Gastroesophageal sphincter (tissue), 4 donors: ENCODE measurements at places on chromosomes 4 and X. TPM values are rescaled to one million over a fixed set of nuclear protein-coding genes. Genes with fewer than 3 reads are reported as not detected.
A peak's percentile ranks its signal among the peaks of the same experiment; 100 is the strongest.

DNA sequence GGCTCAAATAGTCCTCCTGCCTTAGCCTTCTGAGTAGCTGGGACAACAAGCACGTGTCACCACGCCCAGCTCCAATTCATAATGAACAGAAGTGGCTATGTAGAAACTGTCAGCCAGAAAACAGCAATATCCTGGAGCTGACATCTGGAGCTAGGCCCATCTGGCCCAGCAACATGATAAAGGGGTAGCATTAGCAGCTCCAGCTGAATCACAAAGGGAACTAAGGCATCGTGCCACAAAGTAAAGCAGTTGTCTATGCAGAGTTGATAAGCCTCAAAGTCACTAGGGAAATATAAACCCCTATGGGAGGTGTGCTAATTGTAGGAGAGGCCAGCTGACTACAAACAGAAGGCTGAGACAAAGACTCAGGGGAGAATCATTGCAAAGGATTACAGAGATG lies 270.5 kb upstream of the GPC4 start:
- no peaks in the 10 kb centered on the region for H3K27me3 ChIP-seq
- H3K27ac ChIP-seq, result no peak overlapping the region
- no peaks in the 10 kb centered on the region for H3K36me3 ChIP-seq
- ATAC-seq, result no peak

Gene CDK16
- total RNA-seq, result 45.8 TPM

DNA sequence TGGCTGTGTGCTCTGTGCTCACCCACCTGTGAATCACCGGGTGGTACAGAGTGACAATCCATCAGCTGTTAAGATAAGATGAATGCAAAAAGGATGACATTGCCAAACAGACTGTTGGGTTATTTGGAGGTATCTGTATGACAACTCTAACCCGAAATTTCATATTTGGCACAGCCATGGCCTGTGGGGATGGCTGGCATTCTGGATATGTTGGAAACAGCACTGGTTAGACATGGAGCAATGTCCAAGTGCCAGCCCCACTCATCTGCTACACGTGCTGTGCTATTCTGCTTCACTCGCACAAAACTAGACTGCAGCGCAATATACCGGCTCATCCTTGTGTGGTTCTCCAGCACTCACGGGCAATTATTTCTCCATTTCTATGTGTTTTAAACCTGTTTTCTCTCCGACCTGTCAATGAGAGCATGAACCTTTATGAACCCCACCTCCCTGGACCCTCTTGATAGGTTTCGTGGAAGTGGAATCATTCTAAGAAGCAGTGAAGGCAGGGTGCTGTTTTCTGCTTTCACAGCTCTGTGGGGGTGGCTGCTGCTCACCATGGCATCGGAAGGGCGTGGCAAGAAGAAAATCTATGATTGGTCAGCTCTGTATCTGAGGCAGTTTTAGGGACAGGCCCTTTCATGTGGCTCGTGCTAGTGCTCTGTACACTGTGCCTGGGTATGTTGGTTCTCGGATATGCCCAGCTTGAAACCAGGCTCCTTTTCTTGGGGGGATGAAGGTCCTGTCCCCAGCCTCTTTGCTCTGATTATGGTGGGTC lies 94.9 kb downstream of the ENPP6 start:
- no peak overlapping the region for H3K27ac ChIP-seq
- H3K4me3 ChIP-seq, result no peak overlapping the region
- no peak for ATAC-seq

DNA sequence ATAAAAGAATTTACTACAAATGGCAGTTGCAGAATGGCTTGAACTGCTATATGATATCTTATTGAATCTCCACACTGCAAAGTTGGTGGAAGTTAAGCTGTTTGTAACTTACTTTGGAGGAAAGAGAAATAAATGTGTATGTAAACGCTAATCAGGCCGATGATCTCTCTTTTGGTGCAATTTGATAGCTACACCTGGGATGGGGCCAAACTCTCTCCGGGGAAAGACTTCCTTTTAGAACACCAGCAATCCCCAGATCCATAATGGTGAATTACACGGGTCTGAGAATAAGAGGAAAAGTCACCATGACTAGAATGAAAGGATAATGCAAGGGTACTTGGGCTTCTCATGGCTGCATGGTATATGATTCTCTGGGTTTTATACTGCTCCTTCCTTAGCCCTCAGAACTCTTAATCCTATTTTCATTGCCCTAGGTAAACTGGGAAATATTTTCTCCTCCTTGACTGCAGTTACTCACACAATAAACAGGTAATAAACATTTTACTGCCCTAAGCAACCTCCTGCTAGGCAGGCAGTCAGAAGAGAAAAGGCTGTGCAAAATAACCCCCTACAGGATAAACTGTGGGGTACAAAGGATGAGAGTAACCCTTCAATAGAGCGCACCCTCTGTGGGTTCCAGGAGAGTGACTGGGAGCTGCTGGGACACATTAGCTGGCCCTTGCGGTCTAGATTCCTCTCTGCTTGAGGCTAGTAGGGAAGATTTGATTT lies 109.3 kb downstream of the MGST2 start:
- no peak overlapping the region for H3K27ac ChIP-seq
- H3K36me3 ChIP-seq, result no peaks in the 10 kb centered on the region
- H3K4me1 ChIP-seq, result peaks cover 13% of the 10 kb centered on the region
- H3K27me3 ChIP-seq, result no peaks in the 10 kb centered on the region

GRCh38 chrX:23511793-23512192 lies 155.5 kb upstream of the PRDX4 start:
- no peaks in the 10 kb centered on the region for H3K36me3 ChIP-seq
- H3K4me1 ChIP-seq, result no peaks in the 10 kb centered on the region
- no peaks in the 10 kb centered on the region for H3K27me3 ChIP-seq

DNA sequence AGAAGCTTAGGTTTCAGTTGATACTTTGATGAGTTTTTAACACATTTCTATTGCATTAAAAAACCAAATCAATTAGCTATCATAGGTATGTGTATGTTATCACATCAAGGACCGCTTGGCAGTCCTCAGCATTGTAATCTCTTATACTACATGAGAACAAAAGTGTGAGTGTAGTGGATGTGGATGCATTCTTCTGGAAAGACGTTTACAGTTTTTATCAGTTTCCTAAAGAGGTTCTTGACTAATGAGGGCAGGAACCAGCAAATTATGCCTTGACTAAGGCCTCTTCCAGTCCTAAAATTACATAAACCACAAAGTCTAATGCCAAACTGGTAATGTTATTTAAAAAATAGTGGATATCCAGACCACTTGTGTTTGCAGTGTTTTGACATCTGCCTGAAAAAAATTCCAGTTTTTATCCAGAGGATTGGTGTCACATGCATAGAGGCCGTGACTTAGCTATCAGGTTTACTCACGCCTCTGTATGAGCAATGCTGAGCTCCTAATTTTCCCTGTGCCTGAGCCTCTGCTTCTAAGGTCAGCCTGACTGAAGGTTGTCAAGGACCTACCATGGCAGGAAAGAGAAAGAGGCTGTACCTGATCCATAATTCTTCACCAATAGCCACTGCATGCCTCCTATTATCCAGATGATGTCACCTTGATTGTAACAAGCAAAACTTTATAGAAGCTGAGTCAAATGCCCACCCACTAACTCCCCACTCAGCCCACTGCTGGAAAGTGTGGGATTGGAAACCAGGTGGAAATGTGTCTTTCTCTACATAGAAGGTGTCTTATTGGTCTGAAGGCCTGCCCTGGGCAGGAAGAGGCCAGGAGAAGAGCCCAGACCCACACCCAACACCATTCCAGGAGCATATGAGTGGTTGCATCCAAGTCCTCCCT lies 68.7 kb downstream of the ENPP6 start:
- ATAC-seq, result peak; percentile 65
- H3K4me3 ChIP-seq, result no peak overlapping the region
- H3K36me3 ChIP-seq, result no peaks in the 10 kb centered on the region
- no peak overlapping the region for H3K27ac ChIP-seq
- H3K4me1 ChIP-seq, result no peaks in the 10 kb centered on the region

DNA sequence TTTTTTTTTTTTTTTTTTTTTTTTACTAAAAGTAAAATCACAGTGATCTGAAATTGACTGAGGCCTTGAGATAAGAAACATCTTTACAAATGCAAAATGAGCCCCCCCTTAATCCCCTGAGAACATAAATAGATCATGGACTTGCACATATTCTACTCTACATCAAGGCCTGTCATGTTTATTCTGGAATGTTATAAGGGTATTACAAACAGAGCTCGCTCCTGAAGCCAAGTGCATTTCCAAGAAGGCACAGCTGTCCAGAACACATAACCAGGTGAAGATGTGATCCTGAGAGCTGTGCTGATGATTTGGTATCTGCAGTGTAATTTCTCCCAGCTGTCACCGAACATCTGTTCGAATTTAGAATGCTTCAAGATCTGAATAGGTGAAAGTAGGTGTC lies 384.5 kb downstream of the GPAT3 start:
- peaks cover 20% of the 10 kb centered on the region for H3K4me1 ChIP-seq
- no peak overlapping the region for H3K4me3 ChIP-seq
- H3K27me3 ChIP-seq, result no peaks in the 10 kb centered on the region
- no peak overlapping the region for H3K27ac ChIP-seq
- no peak for ATAC-seq

GRCh38 chr4:16124232-16124631 lies 40.4 kb upstream of the PROM1 start:
- no peaks in the 10 kb centered on the region for H3K27me3 ChIP-seq
- no peaks in the 10 kb centered on the region for H3K4me1 ChIP-seq
- H3K27ac ChIP-seq, result no peak overlapping the region
- H3K4me3 ChIP-seq, result no peak overlapping the region

Gene DGKK
- not detected for total RNA-seq

DNA sequence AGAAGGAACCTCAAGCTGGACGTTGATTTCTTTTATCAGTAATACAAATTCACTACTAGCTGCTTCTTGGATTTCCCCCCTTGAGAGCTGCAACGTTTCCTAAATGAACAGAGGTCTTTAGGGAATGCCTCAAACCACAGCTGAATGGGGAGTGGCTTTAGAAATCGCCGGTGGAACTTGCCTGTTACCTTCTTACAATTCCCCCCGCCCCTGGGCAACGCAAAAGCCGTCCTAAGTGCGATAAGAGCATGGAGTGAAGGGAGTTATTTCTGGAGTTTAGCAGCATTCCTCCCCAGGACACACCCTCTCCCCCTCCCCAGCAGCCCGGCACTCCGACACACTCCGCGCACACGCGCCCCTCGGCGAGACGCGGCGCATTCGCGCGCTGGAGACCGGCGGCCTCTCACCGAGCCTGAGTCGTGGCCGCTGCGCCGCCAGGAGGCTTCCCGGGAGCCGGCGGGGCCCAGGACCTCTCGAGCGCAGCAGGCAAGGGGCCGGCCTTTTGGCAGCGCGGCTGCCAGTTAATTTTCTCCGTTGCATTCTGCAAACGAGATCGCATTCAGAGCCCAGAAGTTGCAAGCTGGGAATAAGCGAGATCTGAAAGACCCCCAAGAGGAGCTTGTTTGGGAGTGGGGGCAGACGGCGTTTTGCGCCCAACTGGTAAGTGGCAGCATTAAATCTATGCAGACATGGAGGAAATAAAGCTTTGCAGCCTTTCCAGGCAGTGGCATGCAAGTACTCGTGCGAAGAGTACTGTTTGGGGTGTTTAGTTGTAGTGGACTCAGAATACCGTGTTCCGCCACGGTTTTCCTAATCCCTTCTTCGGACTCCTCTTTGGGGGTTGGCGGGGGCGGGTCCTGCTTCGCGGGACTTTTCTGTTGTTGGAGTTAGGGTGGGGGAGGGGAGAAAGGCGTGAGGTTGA lies 134.7 kb downstream of the PALLD start:
- ATAC-seq, result peak; percentile 87
- peaks cover 8% of the 10 kb centered on the region for H3K4me1 ChIP-seq
- peak overlapping the region; percentile 68 for H3K4me3 ChIP-seq
- peak overlapping the region; percentile 15 for H3K27ac ChIP-seq
- H3K36me3 ChIP-seq, result no peaks in the 10 kb centered on the region

DNA sequence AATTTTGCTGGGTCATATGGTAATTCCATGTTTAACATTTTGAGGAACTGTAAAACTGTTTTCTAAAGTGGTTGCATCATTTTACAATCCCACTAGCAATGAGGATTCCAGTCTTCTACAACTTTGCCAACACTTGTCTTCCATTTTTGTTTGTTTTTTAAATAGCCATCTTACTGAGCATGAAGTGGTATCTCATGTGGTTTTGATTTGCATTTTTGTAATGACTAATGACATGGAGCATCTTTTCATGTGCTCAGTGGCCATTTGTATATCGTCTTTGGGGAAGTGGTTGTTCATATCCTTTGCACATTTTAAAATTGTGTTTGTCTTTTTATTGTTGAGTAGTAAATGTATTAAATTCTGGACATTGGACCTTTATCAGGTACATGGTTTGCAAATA lies 94.7 kb downstream of the TMEM131L start:
- H3K36me3 ChIP-seq, result peaks cover 4% of the 10 kb centered on the region
- H3K4me3 ChIP-seq, result no peak overlapping the region
- no peaks in the 10 kb centered on the region for H3K27me3 ChIP-seq
- no peak for ATAC-seq
- H3K27ac ChIP-seq, result no peak overlapping the region

GRCh38 chrX:75303795-75304194 lies 29.9 kb downstream of the UPRT start:
- H3K27ac ChIP-seq, result no peak overlapping the region
- H3K4me3 ChIP-seq, result no peak overlapping the region
- ATAC-seq, result no peak
- no peaks in the 10 kb centered on the region for H3K4me1 ChIP-seq

- no peaks in the 10 kb centered on the region for H3K36me3 ChIP-seq
- ATAC-seq, result peak; percentile 65
- H3K27ac ChIP-seq, result no peak within 1 kb of the TSS
Observed at GRCh38 chrX:108736509-108737479, at the start of gene IRS4. TSS of gene IRS4 (minus strand) at chrX:108736563.

- no peaks in the 10 kb centered on the region for H3K27me3 ChIP-seq
- no peak overlapping the region for H3K27ac ChIP-seq
- no peak overlapping the region for H3K4me3 ChIP-seq
Observed at GRCh38 chr4:103567591-103567990, 152.2 kb downstream of the TACR3 start.

Gene SERPINA7
- total RNA-seq, result not detected

DNA sequence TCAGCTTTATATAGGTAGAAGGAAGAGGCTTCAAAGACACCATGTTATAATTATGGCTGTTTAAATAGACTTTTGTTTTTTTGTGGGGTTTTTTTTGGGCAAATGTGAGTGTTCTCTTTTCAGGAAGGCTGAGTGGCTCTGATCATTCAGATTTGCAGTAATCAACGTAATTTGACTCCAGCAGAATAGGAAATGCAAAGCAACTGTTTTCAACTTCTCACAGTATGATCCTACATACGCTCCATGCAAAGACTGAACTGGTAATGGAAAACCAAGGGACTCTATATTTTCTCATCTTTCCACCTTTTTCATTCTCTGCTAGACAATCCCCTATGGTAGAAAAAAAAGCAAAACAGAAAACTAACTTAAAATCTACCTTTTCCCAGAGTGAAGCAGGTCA lies 10.8 kb downstream of the ADH1B start:
- no peak for ATAC-seq
- no peaks in the 10 kb centered on the region for H3K36me3 ChIP-seq
- no peaks in the 10 kb centered on the region for H3K4me1 ChIP-seq
- no peaks in the 10 kb centered on the region for H3K27me3 ChIP-seq
- H3K27ac ChIP-seq, result no peak overlapping the region

DNA sequence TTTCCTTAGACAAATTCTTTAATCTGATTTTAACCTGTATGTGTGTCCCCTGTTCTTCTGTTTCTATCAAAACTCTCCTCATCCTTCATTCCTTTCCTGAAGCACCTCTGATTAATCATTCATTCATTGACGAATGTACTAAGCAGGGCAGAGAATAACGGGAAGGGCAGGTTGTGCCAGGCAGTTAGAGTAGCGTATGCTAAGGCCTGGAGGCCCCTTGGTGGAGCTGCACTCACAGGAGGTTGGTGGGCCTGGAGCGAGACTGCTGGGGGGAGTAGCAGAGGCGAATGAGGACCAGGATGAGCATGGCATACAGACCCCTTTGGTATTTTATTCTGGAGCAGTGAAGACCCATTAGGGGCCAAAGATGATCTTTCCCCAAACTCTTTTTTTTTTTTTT lies 22.5 kb downstream of the PTTG2 start:
- no peak for ATAC-seq
- H3K4me1 ChIP-seq, result peaks cover 8% of the 10 kb centered on the region
- H3K27me3 ChIP-seq, result no peaks in the 10 kb centered on the region
- no peaks in the 10 kb centered on the region for H3K36me3 ChIP-seq

Gene SHOX
- not detected for total RNA-seq
